ENCODE measurements at places on chromosomes 2 and 18.

DNA sequence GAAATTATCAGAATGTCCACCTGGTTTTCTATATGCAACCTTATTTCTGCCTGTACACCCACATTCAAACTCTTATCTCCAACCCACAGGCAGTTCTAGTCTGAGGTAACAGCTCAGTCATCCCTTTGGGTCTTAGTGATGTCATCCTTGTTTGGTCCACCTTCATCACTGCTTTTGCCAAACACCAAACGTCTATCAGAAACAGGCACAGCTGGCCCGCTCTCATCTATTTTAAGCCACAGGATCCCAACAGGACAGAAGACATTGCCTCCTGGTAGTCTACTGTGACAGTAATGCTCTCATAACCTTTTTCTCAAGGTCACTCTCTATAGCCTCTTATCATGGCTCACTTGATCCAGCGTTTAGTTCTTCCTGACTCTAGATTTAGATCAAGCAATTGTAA is 99.0 kb upstream of the CHAC2 start:
- DNase-seq, result no peak

DNA sequence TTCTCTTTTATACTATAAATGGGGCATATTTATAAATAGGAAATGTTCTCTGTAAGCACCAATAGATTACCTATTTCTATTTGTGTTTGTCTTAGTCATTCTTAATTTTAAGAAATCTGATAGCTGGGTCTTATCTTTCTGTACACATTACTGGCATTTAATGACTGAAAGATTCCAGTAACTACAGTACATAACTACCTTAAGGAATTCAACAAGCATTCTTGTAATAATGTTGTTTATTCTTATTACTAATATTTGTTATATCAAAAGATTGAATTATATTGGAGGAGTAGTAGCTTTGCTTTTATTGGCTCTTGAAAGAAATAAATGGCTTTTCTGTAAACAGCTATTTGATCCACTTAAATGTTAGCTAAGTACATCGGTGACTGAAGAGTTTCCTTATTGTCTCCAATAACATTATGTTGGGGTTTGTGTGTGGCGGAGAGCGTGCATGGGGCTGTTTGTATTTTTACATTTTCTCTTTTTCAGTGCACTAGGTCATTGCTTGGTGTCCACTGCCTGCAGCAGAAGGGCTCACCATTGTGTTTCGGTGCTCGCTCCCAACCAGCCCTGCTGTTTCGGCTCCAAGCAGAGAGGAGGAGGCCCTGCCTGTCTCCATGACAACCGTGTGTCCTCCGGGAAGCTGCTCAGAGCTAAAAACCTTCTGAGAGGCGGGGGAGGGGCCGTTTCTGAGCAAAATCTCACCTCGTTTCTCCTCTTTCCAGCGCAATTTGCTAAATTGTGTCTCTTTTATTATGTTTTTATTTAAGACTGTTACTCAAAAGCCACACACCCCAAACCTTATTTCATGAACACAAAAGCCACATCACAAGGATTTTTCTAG is 112.5 kb upstream of the SLC38A11 start:
- DNase-seq, result no peak

DNA sequence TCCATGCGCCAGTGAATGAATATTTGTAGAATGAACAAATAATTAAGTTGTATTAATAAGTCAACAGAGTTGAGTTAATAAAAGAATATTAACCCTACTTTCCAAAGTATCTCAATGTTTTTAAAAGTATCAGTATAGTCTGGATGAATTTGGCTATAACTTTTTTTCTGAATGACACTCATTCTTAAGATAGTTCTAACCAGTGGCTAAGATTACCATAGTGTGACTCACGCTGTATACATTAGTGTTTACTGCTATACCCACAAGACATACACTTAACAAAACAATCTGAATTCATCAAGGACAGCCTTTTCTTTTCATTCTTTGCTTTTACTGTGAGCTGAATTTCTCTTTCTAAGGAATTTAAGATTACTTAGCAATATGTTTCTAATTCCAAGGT is 77.0 kb upstream of the PDE1A start:
- no peak for DNase-seq

GRCh38 chr2:197871780-197872456 is 67.5 kb downstream of the PLCL1 start:
- DNase-seq, result no peak

DNA sequence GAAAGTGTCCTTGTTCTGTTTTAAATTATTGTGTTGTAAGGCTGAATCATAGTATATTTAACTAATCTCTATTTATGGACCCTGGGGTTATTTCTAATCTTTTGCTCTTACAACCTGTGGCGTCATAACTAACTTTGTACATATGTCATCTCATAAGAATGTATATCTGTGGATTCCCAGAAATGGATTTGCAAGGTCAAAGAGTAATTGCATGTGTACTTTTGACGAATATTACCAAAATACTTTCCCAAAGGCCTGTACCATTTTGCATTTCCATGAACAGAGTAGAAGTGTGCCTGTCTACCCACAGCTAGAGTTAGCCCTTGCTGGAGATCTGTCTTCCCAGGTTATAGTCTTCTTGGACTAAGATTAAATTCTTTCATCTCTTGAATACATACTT is 42.8 kb downstream of the SEMA4F start:
- DNase-seq, result no peak

DNA sequence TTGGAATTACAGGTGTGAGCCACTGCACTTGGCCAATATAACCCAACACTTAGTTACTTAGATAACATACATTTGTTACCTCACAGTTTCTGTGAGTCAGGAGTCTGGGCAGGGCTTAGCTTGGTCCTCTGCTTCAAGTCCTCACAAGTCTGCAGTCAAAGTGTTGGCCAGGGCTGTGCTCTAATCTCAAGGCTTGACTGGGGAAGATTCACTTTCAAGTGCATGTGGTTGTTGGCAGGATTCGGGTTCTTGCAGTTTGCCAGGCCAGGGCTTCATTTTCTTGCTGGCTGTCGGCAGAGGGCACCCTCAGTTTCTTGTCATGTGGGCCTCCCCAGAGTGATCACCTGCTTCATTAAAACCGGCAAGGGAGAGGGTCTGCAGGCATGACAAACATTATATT is 103.7 kb downstream of the SLC4A3 start:
- no peak for DNase-seq

- DNase-seq, result no peak
These were observed 36.3 kb upstream of the AP1S3 start for GRCh38 chr2:223873672-223874071.

- no peak for DNase-seq
These were observed 683 bp downstream of the PTRHD1 start for GRCh38 chr2:24792542-24792873.

GRCh38 chr18:73691118-73691517 is 456.5 kb downstream of the FBXO15 start:
- DNase-seq, result no peak

GRCh38 chr2:1308678-1309077 is 104.6 kb upstream of the TPO start:
- DNase-seq, result no peak

- no peak for DNase-seq
These were observed 479.1 kb upstream of the NRXN1 start for GRCh38 chr2:51511002-51511401.

- DNase-seq, result peak; percentile 92
These were observed 22.7 kb upstream of the PDIA6 start for GRCh38 chr2:10835052-10835970.

GRCh38 chr2:198973181-198973580 is 484.6 kb downstream of the SATB2 start:
- DNase-seq, result no peak

GRCh38 chr2:107336526-107336925 is 450.6 kb upstream of the ST6GAL2 start:
- DNase-seq, result no peak

GRCh38 chr18:23718243-23718720 is 29.0 kb downstream of the LAMA3 start:
- DNase-seq, result no peak

- no peak for DNase-seq
These were observed 28.3 kb upstream of the KCNS3 start for GRCh38 chr2:17850151-17850550.

- DNase-seq, result peak; percentile 22
These were observed 2.2 kb downstream of the MYT1L start for GRCh38 chr2:2328848-2329247.

- no peak for DNase-seq
These were observed 63.8 kb upstream of the DARS1 start for GRCh38 chr2:136049011-136049742.

DNA sequence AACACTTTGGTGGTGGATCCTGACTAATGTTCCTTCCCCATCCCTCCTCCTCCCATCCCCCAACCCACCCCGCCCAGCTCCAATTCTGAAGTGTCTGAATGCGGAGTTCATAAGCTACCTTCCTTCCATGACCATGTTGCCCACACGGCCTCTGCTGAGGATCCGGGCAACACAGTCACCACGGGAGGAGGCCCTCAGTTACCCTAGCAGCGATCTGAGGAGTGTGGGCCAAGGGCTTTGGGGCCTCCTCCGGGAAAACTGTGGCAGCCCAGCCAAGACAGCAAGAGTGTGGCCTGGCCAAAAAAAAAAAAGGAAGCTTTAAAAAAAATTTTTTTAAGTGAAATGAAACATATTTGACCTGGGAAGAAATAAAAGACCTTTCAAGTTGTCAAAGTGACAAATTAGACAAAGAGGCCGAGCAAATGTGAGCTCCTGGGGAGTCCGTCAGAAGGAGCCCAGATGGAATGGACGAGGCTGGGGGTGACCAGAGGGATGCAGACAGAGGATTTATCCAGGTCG is 169.0 kb upstream of the PKDCC start:
- DNase-seq, result no peak

- DNase-seq, result no peak
These were observed 199.8 kb upstream of the CCDC150 start for GRCh38 chr2:196439760-196440159.

- DNase-seq, result peak; percentile 51
These were observed 68.9 kb upstream of the FZD7 start for GRCh38 chr2:201964631-201965206.

GRCh38 chr18:48613589-48614404 is 75.0 kb downstream of the CTIF start:
- no peak for DNase-seq

DNA sequence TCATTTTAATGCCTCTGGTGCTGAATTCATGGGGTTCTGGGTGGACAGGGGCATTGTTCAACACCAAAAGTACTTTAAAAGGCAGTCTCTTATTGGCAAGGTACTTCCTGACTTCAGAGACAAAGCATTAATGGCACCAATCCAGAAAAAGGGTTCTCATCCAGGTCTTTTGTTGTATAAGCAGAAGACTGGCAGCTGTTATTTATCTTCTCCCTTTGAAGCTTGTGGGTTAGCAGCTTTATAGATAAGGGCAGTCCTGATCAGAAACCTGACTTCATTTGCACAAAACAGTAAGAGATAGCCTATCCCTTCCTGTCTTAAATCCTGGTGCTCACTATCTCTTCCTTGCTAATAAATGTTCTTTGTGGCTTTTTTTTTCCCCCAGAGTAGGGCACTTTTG is 68.8 kb downstream of the VPS54 start:
- DNase-seq, result no peak

DNA sequence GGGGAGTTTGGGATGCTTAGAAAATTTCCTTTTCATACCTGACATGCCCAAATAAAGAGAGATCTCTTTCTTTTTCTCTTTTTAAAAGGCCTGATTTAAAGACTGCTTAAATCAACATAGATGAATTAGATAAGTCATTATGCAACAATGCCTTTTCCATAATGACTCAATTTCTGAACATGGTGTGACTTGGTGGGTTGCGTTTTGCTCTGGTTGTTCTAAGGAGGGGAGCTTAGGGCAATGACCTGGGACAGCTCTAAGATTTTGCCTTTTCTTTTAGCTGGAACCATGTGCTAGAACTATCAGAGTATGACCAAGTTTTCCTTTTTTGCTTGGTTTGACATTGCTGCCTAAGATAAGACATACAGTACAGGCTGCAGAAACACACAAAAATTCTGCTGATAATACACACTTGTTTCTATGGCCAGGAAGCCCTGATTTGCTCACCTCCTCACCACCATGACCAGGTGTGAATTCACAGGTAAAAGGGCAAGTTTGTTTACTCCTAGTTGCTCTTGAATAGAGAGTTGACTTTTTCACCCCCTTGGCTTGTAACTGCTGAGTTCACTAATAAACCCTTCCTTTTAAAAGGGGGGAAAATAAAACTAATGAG is 58.1 kb upstream of the IL1RL1 start:
- peak; percentile 48 for DNase-seq

- no peak for DNase-seq
These were observed 114.7 kb downstream of the DHRS9 start for GRCh38 chr2:169184074-169184473.

DNA sequence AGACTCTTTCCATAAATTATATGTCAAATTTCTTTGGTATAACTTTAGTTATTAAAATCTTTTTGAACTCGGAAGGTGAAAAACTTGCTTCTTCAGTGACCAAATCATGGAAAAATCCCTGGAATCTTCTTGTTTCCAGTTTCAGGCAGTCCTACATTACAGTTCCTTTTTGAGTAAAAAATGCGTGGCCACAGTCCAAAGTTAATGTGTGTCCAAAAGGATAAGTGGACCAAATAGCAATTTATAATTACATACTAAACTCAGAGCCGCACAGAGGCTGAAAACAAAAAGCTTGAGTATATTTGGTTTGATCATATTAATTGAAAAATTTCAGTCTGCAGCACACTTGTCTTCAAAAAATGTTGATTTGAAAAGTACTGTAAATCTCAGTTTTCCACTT is 28.4 kb upstream of the DYNC2LI1 start:
- no peak for DNase-seq

GRCh38 chr2:43576981-43577892 is 18.6 kb downstream of the THADA start:
- DNase-seq, result peak; percentile 46

- DNase-seq, result no peak
These were observed 64.1 kb upstream of the NFU1 start for GRCh38 chr2:69501301-69501700.
